ENCODE measurements at places on chromosomes 6 and 20. TPM values are rescaled to one million over a fixed set of nuclear protein-coding genes. Genes with fewer than 3 reads are reported as not detected.

The RAET1L gene
- total RNA-seq: not detected

DNA sequence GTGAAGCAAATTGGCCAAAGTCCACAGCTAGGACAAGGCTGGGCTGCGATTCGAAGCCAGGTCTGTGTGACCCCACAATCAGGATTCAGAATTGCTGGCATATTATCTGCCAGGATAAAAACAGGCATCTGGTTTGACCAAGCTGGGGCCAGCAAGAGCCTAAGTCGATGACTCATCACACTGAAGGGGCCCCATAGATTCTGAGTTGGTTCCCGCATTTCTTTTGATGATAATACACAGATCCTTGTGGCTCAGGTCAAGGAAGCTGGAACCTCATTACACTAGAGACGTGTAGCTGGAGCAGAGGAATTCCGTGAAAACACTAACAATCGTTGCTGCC lies 6.5 kb downstream of the KCNB1 start:
- no peak for DNase-seq

The HCRTR2 gene
- total RNA-seq: not detected

DNA sequence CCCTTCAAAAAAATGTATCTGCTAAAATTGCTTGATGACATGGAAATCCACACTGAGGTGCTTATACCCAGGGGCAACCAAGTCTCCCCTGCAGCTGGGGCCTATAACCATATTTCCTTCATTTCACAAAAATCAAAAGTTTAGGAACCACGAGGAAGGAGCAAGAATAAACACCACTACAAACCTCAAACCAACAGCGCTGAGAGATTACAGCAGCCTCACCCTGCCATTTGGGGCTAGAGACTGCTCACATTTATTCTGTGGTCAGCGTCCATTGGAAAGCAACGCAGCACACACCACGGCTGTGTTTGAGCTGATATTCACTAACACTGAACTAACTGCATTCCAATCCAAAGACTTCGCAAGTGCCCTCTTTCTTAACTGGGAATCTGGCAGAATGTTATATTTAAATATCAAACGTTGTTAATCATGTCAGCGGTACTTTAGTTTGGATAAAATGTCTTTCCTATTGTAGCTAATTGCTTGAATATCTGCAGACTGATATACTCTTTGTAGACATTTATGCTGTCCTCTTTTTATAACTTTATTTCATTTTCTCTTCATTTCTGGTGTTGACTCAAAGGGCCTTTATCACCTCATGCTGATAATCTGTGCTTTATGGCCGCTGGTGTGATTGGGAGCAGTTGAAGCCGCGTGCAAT lies 94.6 kb downstream of the FOXA2 start:
- DNase-seq: no peak

DNA sequence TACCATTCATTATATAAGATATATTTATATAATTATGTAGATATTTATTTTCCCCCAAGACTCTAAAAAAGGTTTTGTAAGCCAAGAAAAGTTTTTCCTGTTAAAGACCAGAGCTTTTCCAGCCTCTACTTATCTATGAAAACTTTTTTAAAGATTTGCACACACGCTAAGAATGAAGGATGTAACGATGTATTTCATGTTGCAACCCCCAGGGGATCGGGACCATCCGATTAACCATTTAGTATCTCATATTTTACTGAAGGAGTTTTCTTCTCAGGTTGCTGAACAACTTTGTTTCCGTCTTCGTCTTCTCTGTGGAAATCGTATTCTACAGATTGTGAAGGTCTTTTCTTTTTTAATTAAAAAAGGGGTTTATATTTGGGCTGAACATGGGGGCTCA lies 70.0 kb upstream of the SASH1 start:
- DNase-seq: no peak

GRCh38 chr6:156773935-156774852 lies 3.0 kb upstream of the ARID1B start:
- DNase-seq: no peak

DNA sequence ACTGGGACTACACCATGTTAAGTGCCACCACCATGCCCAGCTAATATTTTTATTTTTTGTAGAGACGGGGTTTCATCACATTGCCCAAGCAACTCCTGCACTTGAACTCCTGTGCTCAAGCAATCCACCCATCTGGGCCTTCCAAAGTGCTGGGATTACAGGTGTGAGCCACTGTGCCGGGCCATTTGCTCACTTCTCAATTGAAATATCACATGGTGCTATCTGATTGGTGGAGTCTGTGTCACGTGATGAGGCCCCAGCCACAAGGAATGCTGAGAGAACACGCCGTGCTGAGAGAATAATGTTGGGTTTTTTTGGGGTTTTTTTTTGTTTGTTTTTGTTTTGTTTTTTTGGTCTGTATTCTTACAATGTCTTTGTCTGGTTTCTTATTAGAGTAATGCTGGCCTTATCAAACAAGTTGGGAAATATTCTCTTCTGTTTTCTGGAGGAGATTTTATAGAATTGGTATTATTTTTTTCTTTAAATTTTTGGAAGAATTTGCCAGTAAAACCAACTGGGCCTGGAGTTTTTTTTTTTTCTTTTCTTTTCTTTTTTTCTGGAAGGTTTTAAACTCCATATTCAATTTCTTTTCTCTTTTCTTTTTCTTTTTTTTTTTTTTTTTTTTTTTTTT lies 183.2 kb upstream of the KCNG1 start:
- peak; percentile 19 for DNase-seq

GRCh38 chr6:150680510-150680909 lies 80.8 kb downstream of the PLEKHG1 start:
- no peak for DNase-seq

GRCh38 chr6:68915586-68915985 lies 280.5 kb downstream of the ADGRB3 start:
- DNase-seq: no peak

GRCh38 chr6:113630738-113631535 lies 226.2 kb upstream of the MARCKS start:
- no peak for DNase-seq

The VGLL2 gene
- 0.75 TPM for total RNA-seq

GRCh38 chr6:27838945-27839625 lies 73.1 kb downstream of the OR2B2 start:
- DNase-seq: peak; percentile 47

The MDFI gene
- 0.23 TPM for total RNA-seq

- DNase-seq: no peak
These were observed 200.7 kb downstream of the WDR27 start for GRCh38 chr6:169501128-169501527.

GRCh38 chr6:40485795-40486194 lies 101.4 kb downstream of the LRFN2 start:
- no peak for DNase-seq

DNA sequence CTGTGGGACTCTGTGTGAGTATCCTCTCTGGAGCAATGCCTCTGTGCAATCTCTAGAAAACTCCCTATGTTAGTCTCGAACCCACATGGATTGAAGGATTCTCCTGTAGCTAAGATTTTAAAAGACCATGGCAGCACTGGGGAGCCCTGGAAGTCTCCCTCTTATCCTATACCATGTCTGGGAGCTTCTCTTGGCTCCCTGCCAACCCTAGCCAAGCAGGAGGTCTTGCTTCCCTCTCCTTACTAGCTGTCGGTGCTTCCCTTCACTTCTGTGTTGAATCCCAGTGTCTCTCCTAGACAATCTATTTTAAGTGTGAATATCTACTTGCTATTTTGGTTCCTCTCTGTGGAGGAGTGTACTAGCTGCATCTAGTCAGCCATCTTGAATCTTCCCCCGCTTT lies 118.8 kb upstream of the NRN1 start:
- no peak for DNase-seq

- no peak for DNase-seq
These were observed 586.9 kb upstream of the ARID1B start for GRCh38 chr6:156190270-156190669.

DNA sequence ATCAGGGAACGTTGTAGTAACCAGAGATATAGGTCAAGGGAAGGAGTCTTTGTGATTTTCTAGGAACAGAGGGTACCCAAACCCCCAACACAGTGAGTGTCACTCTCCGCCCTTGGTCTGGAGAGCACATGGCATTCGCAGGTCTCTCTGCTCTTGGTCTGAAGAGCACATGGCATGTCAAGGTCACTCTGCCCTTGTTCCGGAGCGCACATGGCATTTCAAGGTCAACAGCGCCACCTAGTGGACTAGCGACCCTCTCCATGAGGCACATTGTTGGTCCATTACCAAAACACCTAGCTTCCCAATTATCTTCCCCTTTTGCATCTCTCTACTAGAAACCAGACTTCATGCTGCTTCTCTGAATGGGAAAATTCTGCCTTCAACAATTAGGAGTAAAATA lies 260.0 kb downstream of the C6orf118 start:
- peak; percentile 54 for DNase-seq

DNA sequence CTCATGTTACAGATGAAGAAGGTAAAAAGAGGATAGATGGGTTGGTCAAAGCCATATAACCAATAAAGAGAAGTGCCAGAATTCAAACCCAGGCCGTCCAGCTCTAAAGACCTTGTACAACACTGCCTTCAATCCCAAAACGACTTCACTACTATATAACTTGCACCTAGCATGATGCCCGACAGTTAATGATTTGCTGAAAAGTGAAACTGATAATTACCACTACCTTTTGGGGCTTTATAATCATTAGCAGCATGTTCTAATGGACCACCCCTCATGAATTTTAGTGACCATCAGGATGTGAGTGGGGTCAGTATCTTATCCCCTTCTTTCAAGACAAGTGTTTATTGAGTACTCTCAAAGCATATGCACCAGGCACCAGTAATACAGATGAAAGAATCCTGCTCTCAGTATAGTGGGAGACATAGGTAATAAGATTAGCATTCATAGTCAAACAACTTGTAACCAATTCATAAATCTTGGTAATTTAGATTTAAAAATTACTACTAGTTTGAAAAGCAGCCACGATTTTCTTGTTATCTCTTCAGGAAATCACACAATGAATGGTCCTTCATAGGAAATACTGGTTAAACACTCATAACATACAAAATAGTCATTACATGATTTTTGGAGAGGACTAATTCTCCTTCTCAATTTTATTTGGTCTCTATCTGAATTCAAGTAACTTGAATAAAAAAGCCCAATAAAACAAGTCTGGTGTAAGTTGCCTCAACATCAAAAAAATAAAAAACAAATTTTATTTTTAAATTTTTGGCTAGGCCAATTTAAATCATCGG lies 98.0 kb downstream of the EPB41L2 start:
- DNase-seq: no peak

The IL17A gene
- total RNA-seq: not detected

The CST4 gene
- not detected for total RNA-seq

The DACT2 gene
- not detected for total RNA-seq

DNA sequence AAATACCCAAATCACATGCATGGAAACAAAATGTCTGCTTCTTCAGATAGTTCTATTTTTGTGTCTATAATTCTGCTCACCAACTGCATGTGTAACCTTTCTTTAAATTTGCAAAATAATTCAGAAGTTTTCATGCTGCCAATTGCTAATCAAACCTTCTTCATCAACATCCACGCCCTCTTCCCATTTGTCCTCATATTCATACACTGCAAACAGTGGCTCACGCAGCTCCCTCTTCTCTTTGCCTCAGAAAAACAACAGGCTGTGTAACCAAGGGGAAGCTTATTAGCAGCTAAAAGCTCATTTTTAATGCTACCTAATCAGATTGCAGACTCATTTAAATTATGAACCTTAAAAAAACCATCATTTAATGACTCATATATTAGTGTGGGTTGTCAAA lies 555.0 kb upstream of the EPHA7 start:
- no peak for DNase-seq

DNA sequence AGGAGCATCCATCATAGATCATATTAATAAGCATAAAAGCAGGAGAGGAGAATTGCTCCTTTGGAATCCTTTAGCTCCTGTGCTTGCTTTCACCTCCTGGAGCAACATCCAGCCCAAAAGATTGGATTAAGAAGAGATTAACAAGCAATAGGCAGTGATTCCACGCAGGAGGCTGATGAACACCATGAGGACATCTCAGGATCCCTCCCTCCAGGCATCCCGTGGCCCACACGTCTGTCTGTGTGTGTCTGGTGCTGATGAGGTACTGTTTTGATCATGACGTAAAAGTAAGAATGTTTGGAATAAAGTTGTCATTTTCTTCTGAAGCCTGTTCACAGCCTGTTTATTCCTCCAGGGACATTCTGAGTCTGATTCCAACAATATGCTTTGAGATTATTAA lies 185.5 kb upstream of the MYLIP start:
- no peak for DNase-seq

The ENPP1 gene
- total RNA-seq: 26.5 TPM

DNA sequence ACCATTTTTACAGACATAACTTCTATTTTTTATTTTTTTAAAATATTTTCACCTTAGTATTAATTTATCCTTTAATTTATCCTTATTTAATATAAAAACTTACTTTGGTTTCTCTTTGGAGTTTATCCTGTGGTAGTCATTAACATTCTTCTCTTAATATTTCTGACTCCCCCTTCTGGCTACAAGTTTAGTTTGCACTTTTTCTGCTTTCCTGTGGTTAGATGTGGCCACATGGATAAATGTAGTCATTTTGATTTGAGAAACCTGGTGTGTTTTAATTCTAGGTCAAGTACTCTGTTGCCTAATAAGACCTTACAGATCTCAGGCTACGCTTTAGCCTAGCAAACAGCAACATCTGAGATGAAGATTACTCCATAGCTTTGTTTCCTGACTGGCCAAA lies 1187.5 kb downstream of the HACE1 start:
- DNase-seq: no peak

The SYNGAP1 gene
- 4.2 TPM for total RNA-seq

DNA sequence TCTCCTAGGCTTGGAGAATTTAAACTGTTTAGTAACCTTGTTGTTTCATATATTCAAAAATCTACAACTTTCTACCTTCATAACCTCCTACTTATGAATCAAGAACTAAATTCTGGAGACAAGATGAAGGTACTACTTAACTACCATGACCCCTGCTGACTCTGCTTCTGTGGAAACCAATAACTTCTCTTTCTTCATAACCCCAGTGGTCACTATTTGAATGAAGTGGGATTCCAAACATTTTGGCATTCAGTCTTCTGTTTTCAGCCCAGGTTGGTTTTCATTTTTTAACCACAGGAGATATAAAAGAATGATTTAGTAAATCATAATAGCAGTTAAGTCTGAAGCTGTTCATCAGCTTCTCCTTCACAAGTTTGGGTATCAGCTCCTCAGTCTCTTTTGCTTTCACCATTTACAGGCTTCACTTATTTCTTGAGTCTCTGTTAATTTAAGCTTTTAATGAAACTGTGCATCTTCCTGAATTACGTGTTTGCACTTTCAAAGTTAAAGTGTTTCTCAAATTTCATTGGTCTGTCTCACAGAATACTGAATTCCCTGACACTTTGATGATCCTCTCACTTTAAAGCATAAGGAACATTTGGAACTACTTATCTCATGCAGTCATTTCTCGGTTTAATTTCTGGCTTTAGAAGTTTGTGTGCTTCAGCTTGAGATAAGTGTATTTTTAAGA lies 9.5 kb downstream of the SENP6 start:
- DNase-seq: no peak

- DNase-seq: no peak
These were observed 265.6 kb downstream of the SMOC2 start for GRCh38 chr6:168706471-168707177.

The SLC2A10 gene
- 21.0 TPM for total RNA-seq

All from LHCN-M2 (cell line).